ENCODE measurements at places on chromosomes 1 and 21.

DNA sequence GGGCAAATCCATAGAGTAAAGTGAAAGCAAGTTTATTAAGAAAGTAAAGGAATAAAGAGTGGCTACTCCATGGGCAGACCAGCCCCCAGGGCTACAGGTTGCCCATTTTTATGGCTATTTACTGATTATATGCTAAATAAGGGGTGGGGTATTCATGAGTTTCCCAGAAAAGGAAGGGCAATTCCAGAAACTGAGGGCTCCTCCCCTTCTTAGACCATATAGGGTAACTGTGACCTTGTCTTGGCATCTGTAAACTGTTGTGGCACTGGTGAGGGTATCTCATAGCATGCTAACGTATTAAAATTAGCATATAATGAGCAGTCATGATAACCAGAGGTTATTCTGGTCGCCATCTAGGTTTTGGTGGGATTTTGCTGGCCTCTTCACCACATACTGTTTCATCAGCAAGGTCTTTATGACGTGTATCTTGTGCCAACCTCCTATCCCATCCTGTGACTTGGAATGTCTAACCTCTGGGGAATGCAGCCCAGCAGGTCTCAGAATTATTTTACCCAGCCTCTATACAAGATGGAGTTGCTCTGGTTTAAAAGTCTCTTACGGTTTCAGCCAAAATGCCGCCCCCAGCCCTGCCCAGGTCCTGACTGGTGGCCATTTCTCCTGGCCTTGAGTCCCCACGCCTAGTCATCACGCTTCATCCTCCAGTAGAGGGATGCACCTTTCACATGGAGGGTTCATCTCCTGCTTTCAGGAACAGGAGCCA, 982 bp upstream of the TRIM17 start:
- no peak for DNase-seq

DNA sequence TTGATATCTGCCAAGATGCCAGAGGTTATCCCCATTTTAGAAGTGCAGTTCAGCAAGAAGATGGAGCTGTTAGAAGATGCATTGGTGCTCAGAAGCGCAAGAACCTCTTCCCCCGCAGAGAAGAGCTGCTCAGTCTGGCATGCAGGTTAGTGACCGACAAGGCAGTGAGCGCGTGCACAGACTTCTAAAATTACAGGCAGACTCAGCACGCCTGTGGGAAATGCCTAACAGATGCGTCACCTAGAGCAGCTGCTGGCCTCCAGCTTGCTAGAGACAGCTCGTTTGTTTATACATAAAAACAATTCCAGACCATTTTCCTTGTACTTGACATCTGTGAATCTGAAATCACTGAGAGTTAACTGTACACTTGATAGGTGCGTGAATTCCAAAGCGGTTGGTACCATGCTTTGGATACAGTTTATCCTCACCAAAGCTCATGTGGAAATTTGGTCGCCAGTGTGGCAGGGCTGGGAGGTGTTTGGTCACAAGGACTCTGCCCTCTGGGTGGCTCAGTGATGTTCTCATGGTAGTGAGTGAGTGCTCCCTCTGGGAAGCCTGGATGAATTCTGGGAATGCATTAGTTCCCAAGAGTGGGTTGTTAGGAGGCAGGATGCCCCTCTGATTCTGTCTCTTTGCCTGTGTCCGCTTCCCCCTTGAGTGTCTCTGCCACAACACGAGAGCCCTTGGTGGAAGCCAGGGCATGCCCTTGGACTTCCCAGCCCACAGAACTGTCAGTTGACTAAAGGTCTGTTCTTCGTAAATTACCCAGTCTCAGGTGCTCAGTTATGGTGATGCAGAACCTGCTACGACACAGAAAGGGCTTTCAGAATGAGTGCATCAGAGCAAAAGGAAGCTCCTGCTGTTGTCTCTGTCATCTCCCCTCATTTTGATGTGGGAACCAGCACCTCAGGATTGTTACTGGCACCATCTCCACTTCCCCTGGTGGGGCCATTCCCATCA, 24.4 kb downstream of the SNAP47 start:
- DNase-seq = no peak

- no peak for DNase-seq
These were observed 74.7 kb downstream of the ARHGEF16 start for GRCh38 chr1:3529099-3529729.

DNA sequence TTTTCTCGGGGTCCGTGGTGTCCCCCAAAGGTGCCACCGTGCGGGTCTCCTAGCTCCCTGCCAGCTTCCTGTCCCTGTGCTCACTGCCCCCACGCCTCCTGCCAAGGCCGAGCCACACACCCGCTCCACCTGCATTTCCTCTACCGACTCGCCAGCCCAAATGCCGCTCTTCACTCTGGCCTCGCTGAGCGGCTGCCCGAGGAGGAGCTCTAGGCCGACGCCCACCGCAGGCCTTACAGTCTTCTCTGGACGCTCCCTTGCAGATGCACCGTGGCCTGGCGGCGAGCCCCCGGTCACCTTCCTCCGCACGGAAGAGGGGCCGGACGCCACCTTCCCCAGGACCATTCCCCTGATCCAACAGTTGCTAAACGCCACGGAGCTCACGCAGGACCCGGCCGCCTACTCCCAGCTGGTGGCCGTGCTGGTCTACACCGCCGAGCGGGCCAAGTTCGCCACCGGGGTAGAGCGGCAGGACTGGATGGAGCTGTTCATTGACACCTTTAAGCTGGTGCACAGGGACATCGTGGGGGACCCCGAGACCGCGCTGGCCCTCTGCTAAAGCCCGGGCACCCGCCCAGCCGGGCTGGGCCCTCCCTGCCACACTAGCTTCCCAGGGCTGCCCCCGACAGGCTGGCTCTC, 26.3 kb downstream of the FTCD start:
- no peak for DNase-seq

DNA sequence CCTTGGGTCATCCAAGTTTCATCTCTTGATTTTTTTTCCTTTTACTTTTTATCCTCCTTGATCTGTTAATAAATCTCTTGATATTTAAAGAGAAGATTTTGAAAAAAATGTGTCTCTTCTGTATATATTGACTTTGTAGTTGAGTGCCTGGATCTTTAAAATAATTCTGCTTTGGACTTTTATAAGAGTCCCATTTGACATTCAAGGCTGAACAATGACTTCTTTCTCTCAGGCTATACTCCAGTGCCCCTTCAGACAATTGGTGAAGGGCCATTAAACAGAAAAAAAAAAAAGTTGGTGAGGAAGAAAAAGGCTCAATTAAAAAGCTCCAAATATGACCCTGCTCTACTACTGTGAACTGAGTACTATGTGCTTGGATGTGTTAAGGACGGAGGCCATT, 40.9 kb upstream of the CITED4 start:
- no peak for DNase-seq

DNA sequence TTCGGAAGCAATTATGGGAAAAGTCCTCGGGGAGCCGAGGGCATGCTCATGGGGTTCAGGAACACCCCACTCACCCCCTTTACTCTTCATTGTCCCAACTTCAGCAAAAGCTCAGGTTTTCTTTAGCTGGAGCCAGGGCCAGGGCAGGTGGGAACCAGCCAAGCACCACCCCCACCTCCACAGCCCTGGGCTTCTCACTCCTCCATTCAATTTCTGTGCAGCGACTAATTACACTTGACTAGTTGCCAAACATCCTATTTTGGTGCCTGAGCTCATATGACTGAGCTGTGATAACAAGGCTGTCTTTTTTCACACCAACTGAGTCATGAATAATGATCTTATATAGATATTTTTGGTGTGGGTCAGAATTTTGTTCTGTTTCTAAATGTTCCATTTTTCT, 257.2 kb upstream of the AJAP1 start:
- DNase-seq = no peak

DNA sequence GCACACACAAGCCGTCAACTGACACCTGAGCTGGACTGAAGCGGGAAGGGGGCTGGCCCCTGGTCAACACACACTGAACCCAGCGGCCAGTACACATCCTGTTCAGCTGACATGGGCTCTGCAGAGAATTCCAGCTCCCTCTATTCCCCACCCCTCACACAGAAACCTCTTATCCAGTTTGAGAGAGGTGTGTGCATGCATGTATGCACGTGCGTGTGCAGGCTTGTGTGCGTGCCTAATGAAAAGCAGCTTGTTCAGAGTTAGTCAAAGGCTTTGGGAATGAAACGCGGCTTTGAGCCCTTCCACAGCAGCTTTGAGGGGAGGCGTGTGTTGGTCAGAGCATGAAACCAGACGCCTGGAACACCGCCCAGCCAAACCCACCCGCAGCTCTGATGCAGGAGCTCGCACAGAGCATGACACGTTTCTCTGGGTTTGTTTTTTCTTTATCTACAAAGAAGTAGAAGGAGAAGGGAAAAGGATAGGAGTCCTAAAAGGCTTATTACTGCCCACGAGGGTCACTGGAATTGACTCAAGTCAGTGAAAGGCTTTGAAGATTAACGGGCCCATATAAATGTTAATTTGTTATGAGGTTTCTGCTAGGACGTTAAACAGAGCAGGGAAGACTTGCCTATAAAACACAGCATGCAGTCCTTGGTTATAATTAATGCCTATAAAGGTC, 184.2 kb downstream of the ETS2 start:
- no peak for DNase-seq

- DNase-seq = no peak
These were observed 13.5 kb downstream of the ZBTB18 start for GRCh38 chr1:244064621-244065020.

GRCh38 chr21:33753886-33754285, 111.6 kb downstream of the ITSN1 start:
- no peak for DNase-seq

- no peak for DNase-seq
These were observed 961 bp upstream of the VCAM1 start for GRCh38 chr1:100718581-100718980.

GRCh38 chr1:7589774-7590425, 181.2 kb upstream of the VAMP3 start:
- DNase-seq = no peak

- DNase-seq = no peak
These were observed 51.0 kb downstream of the BACH1 start for GRCh38 chr21:29349702-29350101.

- DNase-seq = no peak
These were observed 2.4 kb upstream of the PRAMEF18 start for GRCh38 chr1:13228343-13228781.

- DNase-seq = no peak
These were observed 315.9 kb downstream of the PRDM2 start for GRCh38 chr1:14015917-14016316.

Measured in stimulated activated CD4-positive, alpha-beta T cell treated with anti-CD3 and anti-CD28 coated beads, Interleukin-1b, Interleukin-23, amount 100 ng/mL, for 1 hour (primary cell).